ENCODE measurements at places on chromosomes 11 and 22.

- no peak for DNase-seq
Measured at GRCh38 chr22:19610518-19611253, 86.5 kb upstream of the CLDN5 start.

- DNase-seq = no peak
Measured at GRCh38 chr11:131195661-131196517, 174.5 kb upstream of the NTM start.

GRCh38 chr22:42937164-42937843, 77.6 kb downstream of the PACSIN2 start:
- peak; percentile 39 for DNase-seq

GRCh38 chr11:92854952-92855351, 114.5 kb upstream of the MTNR1B start:
- no peak for DNase-seq

DNA sequence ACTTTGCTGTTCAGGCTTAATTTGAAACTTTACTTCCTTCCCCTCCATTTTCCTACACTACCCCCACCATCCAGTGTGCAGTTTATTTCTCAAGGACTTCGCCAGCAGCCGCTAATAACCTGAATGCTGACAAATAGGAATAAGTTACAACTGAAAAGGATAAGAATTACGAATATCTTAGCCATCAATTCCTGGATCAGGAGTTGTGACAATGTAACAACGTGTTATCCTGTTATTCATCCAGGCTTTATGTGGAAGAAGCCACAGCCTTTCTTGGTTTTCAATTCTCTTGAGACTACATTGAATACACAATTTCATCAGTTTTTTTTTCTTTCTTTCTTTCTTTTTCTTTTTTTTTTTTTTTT, 5.9 kb downstream of the HBG1 start:
- no peak for DNase-seq

- no peak for DNase-seq
Measured at GRCh38 chr11:132202621-132203020, 832.2 kb downstream of the NTM start.

DNA sequence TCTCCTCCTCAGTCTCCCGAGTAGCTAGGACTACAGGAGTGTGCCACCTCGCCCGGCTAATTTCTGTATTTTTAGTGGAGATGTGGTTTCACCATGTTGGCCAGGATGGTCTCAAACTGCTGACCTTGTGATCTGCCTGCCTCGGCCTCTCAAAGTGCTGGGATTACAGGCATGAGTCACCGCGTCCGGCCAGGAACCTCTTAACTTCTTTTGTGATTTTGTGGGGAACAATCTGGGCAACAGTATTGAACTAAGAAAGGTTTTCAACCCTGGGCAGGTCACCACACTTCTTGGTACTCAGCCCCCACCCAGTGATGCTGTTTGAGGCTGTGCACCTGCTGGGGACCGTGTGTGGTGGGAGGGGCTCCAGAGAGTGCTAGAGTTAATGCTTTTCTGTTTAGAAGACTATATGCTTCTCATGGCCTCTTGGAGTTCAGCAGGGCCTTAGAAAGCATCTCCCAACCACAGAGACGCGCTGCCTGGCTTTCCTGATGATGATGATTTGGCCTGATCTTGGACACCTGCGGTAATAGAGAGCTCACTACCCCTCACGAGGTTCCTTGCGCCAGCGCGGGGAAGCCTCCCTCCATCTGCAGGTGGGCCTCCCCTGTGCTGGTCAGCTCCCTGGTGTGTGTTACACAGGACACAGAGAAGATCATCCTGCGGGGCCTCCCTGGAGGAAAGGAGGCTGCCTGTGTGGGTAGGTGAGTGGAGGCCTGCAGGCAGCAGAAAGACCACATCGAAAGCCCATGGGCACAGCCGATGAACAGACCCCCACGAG, 1.2 kb downstream of the DENND6B start:
- DNase-seq = no peak

DNA sequence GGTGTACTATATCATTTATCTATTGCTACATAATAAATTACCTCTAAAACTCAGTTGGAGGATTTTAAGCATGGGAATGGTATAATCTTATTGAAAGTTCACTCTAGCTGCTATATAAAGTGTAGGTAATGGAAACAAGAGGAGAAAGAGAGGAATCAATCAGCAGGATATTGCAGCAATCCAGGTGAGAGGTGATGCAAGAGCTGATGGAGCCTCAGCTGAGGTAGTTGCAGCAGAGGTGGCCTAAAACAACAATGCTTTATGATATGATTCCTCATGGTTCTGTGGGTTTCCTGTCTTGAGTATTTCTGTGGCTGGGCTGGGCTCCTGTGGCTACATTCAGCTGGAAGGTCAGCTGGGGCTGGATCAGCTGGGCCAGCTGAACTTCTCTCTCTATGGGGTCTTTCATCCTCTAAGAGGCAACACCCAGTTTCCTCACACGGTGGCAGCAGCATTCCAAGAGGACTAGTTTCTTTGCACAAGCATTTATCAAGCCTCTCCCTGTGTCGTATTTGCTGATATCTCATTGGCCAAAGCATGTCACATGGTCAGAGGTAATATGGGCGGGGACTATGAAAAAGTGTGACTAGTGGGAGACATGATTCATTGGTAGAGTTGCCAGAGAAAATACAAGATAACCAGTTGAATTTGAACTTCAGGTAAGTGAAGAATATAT, 135.4 kb upstream of the LARGE1 start:
- no peak for DNase-seq

- no peak for DNase-seq
Measured at GRCh38 chr11:63608353-63609345, 5.6 kb downstream of the PLAAT3 start.

DNA sequence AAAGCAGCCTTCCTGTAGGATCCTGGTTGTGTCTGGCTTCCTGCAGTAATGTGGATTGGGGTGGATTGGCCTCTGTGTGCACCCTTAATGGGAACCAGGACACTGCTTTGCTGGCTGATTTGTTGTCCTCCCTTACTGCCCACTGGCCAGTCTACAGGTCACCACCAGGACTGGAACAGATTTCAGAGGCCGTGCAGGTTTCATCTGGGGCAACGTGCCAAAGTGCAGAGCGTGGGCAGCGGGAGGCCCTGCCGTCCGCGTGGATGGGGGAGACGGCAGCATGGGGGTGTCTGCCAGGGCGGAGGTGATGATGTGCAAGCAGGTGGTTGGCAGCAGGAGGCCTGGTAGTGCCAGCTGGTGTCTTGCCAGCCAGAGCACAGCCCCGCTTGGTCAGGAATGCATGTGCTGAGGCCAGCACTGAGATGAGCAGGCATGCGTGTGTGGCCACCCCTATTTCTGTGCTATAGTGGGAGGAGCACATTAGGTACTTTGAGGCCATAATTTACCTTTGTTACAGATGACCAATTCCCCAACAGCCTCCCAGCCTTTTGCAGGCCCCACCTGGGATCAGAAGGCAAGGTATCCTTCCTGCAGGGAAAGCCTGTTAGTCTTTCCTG, 24.3 kb downstream of the BCR start:
- no peak for DNase-seq

DNA sequence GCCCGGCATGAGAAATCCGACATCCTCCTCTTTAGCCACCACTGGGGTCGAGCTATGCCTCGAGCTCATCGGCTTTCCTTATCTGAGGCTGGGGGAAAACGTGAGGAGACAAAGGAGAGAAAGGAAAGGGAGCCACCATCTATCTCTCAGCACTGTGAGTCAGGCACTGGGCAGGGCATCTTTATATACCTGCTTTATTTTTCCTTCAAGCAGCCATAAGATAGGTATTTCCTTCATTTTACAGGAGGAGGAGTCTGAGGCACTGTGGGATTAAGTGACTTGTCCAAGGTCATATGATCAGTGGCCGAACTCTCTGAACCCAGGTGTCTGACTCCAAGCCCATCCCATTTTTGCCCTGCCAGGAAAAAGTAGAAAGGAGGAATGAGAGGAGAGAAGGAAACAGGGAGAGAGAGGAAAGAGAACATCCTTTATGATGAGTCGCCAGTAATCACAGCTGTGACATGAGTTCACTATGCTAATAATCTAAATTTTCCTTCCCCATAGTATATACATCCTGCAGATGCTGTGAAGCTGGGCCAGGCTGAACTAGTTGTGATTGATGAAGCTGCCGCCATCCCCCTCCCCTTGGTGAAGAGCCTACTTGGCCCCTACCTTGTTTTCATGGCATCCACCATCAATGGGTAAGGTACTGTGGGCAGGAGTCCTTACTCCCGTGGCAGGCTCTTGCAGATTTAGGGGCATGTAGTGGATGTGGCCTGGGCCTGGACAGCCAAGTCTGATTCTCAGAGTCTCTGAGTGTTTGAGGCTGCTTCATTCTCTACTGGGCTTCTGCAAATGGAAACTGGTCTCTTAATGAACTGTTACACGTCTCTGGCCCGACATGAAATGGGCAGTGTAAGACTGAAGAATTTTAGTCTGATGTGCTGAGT, 21.8 kb downstream of the NAT10 start:
- DNase-seq = no peak

GRCh38 chr11:33307984-33308383, 50.8 kb downstream of the HIPK3 start:
- DNase-seq = no peak

- DNase-seq = no peak
Measured at GRCh38 chr22:44261861-44262595, 50.7 kb downstream of the SHISAL1 start.

GRCh38 chr11:133635244-133635739, 103.0 kb upstream of the OPCML start:
- DNase-seq = no peak

DNA sequence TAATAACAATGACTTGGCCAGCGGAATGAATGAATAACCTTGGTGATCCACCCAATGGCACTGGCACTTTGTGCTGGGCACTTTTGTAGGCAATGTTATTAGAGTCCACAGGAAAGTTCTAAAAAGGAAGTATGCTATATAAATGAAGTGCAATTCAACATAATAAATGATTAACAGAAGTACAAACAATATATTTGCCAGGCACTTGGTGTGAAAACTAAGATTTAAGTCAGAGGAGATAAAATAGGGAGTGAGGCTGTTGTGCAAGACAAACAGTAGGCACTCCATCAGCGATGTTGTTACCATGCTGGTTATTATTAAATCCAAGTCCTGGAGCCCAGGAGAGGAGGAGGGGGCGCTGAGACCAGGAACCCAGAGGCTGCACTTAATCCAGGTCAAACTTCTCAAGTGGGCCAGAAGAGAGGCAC, 173.8 kb downstream of the LARGE1 start:
- DNase-seq = no peak

GRCh38 chr11:117668321-117668751, 128.7 kb downstream of the DSCAML1 start:
- DNase-seq = no peak

GRCh38 chr11:86591631-86592030, 80.8 kb downstream of the ME3 start:
- DNase-seq = no peak

- no peak for DNase-seq
Measured at GRCh38 chr11:70769521-70769920, 371.2 kb downstream of the CTTN start.

GRCh38 chr22:23146478-23147205, 1.4 kb downstream of the RAB36 start:
- no peak for DNase-seq

Data from CD4-positive, alpha-beta T cell treated with Interleukin-2 at 100 ng/mL for 4 hours (primary cell).